ENCODE measurements at places on chromosomes 5 and 9.

GRCh38 chr9:70362952-70363351 is 51.5 kb downstream of the KLF9 start:
- no peak for DNase-seq

GRCh38 chr5:170307575-170308465 is 10.2 kb upstream of the LCP2 start:
- peak; percentile 35 for DNase-seq

DNA sequence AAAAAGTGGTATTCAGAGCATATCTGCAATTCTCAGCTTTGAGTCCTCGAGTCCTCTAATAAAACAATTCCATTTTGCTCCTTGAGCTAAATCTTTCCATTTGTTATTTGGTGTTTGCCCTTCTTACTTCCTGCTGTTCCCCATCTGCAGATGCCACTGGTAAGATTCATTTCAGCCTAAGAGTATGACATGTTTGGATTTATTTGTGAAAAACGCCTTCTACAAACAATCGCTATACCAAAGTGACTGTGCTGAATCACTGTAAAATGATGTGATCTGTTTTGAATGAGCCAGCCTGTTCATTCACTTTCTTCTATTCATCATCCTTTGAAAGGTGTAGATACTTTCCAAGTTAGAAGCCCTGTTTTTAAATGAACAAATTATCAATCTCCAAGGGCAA is 27.7 kb downstream of the KCTD16 start:
- no peak for DNase-seq

GRCh38 chr9:112858625-112859147 is 32.0 kb downstream of the SLC46A2 start:
- peak; percentile 95 for DNase-seq

- DNase-seq = no peak
Measured at GRCh38 chr5:1732238-1732941, 67.2 kb downstream of the MRPL36 start.

GRCh38 chr5:14416621-14417275 is 164.8 kb upstream of the OTULINL start:
- no peak for DNase-seq

DNA sequence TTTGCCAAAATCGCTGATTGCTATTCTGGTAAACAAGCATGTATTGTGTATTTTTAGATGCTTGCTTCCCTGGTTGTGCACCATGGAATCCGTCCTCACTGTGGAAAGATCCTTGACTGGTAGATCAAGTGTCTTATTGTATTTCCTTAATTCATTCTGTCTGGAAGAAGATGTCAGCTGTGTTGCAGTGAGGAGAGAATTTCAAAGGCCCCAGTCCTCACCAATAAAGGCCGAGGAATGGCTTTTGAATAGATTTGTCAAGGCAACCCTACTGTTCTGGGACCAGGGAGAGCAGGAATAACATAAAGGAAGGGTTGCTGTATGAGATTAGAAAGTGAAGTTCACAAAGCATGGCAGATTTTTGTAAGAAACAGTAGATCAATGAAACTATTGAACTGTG is 36.2 kb upstream of the POU5F2 start:
- DNase-seq = no peak

- no peak for DNase-seq
Measured at GRCh38 chr9:73206851-73207250, 55.2 kb downstream of the ANXA1 start.

- DNase-seq = no peak
Measured at GRCh38 chr5:168404365-168404764, 81.9 kb upstream of the RARS1 start.

DNA sequence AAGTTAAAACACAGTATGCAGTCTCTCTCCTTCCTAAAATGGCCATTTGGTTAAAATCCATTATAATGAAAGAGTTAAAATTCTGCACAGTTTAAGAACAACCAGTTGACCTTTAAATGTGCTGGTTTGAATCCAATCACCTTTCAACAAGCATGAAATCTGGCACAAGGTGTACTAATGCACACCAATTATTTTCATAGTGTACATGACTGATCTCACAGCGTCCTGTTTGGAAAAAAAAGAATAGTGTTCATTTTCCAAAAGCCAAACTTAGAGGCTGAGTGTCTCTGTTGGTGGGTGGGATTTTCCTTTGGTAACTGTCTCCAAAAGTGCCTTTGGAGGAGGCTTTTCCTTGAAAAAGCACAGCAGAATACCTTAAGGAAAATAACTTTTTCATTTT is 180.6 kb downstream of the DEPDC1B start:
- no peak for DNase-seq

- DNase-seq = no peak
Measured at GRCh38 chr9:34520096-34520495, 2.7 kb downstream of the ENHO start.

DNA sequence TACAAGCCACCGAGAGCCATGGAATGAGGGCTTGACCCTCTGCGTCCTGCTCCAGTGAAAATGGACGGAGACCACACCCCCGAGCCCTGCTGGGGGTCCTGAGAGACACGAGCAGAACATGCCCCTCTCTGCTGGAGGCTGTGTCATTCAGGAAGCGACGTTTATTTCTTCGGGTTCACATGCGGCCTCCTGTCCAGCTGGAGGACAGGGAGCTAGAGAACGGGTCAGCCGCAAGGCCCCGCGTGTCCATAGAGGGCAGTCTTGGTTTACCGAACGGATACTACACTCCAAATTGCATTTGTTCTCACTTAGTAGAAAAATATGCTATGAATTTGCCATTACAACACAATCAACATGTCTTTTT is 36.1 kb downstream of the MRPL36 start:
- peak; percentile 1 for DNase-seq

GRCh38 chr9:71096421-71097108 is 24.9 kb downstream of the TRPM3 start:
- DNase-seq = no peak

GRCh38 chr9:135552021-135552697 is 6.2 kb downstream of the OBP2A start:
- DNase-seq = no peak

- no peak for DNase-seq
Measured at GRCh38 chr5:61600945-61601511, 269.0 kb downstream of the ZSWIM6 start.

DNA sequence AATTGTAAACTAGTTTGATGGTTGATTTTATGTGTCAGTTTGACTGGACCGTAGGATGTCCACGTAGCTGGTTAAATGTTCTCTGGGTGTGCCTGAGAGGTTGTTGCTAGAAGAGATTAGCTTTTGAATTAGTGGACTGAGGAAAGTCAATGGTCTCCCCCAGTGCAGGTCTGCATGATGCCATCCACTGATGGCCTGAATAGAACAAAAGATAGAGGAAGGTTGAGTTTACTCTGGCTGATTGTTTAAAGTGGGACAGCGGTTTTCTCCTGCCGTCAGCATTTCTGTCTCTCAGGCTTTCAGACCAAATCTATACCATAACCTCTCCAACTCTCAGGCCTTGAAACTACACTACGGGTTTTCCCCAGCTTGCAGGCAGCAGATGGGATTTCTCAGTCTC is 899.2 kb upstream of the WWC1 start:
- no peak for DNase-seq

DNA sequence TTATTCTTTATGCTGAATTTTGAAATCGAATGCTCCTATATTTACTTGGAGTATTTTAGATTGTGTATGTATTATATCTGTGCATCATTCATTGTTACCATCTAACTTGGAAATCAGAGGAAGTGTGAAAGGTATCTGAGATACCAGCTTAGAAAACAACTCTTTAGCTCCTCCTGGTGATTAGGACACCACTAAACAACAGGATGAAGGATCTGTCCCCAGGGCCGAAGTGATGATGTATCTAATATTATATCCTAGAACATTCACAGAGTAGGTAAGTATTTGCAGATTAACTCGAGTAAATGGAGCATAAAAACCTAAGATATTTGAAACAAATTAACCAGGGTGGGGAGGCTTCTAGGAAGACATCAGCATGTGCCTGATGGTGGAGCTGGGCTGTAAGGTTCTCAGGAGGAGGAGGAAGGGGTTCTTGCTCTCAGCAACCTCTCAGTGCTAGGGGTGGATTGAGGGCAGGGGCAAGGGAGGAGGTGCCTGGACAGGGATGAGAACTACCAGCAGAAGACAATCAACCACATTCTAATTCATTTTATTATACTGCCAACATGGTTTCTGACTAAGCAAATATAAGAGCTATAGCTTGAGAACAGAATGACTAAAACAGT is 2.6 kb upstream of the NFIL3 start:
- DNase-seq = peak; percentile 70

DNA sequence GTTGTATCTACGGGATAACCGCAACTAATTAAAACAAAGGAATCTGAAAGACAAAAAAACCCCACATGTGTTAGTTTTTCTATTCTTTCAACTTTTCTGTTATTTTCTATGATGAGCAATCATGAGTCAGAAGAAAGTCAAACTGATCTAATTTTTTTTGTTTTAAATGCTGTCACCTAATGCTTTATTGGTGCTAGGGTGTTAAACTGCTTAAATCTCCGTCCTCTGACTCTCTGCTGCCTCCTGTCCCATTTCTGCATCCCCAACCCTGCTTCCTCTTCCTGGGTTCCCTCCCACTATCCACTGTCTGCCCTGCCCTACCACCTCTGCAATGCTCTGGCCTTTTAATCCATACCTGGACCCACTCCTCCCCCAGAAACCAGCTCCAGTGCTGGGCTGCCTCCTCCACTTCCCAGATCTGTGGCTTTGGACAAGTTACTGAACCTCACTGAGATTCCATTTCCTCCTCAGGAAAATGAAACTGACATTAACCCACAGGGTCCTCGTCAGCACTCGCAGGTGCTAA is 15.7 kb downstream of the PTPN3 start:
- DNase-seq = no peak

GRCh38 chr9:76906647-76906975 is 697 bp upstream of the PRUNE2 start:
- no peak for DNase-seq

GRCh38 chr5:180084638-180085561 is 13.3 kb upstream of the RNF130 start:
- peak; percentile 47 for DNase-seq

DNA sequence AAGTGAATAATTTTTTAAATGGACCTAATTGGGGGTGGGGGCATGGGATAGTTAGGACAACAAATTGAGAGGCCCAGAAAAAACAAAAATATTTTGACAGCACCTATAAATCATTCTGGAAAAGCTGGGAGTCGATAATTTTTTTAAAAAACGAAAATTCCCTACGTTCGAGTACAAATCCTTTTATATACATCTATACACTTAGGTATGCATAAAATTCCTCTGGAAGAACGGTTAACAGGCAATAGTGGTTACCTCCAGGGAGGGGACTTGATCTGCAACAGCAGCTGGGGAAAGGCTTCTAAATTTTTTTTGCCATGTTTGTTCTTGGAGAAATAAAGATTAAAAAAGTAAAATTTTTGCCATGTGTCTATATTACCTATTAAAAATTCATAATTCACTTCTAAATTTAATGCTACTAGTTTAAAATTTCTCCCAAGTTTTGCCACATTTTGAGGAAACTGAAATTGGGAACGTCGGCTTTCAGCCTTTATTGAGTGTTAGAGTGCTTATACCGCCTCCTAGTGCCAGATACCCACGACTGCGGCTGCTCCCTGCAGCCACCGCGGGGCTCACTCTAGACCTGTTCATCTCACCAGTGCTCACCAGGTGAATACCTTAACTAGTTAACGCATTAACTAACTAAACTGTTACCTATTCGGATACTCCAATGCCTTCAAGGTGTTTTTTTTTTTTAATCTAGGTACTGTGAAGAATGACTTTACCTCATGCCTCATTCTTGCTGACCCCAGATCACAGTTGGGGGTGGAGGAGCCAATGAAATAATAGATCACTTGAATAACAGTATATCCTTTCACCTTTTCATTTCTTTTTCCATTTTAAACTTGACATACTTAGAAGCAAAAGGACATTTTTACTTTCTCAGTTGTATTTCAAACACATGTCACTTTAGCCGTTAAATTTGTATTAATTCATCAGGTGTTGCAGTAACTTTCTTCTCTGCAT is 1.8 kb upstream of the BHMT start:
- peak; percentile 8 for DNase-seq

- no peak for DNase-seq
Measured at GRCh38 chr5:79069488-79070349, at the start of the genes BHMT2 and DMGDH. Gene BHMT2 (plus strand): TSS chr5:79069767. CDS start chr5:79069783, 16 bp downstream. Gene DMGDH (minus strand): TSS chr5:79069674. CDS start chr5:79069620, 54 bp downstream.

DNA sequence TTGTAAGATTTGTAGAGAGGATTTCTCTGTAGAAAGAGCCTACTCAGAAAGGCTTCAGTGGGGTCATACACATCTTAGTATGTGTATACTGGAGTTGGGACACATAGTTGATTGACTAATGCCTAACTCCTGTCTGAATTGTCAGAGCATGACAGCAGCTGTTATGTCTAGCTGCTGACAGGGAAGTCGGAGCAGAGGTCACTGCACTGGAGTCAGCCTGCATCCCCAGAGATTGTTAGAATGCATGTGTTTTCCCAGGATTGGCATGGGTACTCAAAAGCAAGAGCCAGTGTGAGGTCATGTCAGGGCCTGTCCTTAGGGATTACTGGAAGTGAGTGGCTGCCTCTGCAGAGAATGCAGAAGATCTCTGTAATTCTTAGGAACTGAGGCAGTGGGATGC is 82.7 kb downstream of the ITGA1 start:
- no peak for DNase-seq

- no peak for DNase-seq
Measured at GRCh38 chr9:19411316-19411715, 2.5 kb downstream of the ACER2 start.

- no peak for DNase-seq
Measured at GRCh38 chr9:93577975-93578682, 1.7 kb downstream of the PHF2 start.

DNA sequence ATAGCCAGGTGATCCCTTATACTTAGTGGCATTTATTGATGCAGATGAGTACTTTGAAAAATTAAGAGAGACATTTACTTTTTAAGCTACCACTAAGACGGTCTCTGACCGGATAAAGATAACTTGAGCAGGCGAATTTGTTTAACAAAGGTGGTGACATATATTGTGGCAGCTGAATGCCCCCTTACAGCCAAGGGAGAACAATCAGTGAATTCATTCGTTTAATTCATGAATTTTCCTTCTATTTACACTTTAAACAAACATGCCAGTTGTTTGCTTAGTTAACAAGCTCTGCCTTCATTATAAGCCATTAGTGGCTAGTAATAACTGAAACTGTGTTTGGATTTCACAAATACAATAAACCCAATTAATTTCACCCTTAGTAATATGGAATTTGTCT is 187.1 kb downstream of the AOPEP start:
- no peak for DNase-seq

- DNase-seq = no peak
Measured at GRCh38 chr9:73370053-73370452, 218.4 kb downstream of the ANXA1 start.

GRCh38 chr5:103679873-103680272 is 117.3 kb upstream of the NUDT12 start:
- no peak for DNase-seq

DNA sequence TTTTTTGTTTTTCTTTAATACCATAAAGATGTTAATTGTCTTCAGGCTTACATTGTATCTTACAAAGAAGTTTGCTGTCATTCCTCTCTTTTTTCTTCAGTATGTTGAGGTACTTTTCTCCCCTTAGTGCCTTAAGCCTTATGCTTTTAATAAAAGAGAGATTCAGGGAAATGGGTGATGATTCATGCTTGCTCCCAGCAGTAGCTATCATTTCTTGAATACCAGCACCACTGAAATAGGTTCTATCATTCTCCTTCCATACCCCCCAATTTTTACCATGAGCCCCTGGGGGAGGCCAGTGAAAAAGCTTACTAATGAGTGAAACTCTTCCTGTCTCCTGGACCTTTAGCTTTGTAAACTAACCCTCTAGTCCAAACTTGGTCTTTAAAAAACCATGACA is 165.0 kb downstream of the FBXL7 start:
- no peak for DNase-seq

- peak; percentile 69 for DNase-seq
Measured at GRCh38 chr9:33165263-33166151, 1.6 kb downstream of the B4GALT1 start.

GRCh38 chr5:14208071-14209021 is 65.2 kb downstream of the TRIO start:
- no peak for DNase-seq
